ENCODE measurements at places on chromosomes 7 and 10. TPM values are rescaled to one million over a fixed set of nuclear protein-coding genes. Genes with fewer than 3 reads are reported as not detected.

Gene LZTS2
- total RNA-seq, result 50.0 TPM

- H3K36me3 ChIP-seq, result no peaks in the 10 kb centered on the region
- no peak for DNase-seq
- peaks cover 10% of the 10 kb centered on the region for H3K27me3 ChIP-seq
- no peak overlapping the region for H3K4me3 ChIP-seq
Measured at GRCh38 chr7:73615886-73616285, 8.4 kb downstream of the MLXIPL start.

DNA sequence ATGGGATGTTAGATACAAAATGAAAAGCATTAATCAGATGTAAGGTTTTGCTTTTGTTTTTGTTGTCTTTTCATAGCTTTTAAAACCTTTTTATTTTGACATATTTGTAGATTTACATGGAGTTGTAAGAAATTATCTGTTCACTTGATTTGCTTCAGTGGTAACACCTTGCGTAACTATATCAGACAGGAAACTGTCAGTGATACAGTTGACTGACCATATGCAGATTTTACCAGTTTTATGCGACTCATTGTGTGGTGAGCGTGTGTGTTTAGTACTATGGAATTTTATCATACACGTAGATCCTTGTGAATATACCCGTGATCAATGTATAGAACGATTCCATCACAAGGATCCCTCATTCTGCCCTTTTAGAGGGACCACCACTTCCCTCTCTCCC is 701.4 kb downstream of the SUGCT start:
- H3K4me1 ChIP-seq, result no peaks in the 10 kb centered on the region
- no peaks in the 10 kb centered on the region for H3K27me3 ChIP-seq
- no peaks in the 10 kb centered on the region for H3K36me3 ChIP-seq

DNA sequence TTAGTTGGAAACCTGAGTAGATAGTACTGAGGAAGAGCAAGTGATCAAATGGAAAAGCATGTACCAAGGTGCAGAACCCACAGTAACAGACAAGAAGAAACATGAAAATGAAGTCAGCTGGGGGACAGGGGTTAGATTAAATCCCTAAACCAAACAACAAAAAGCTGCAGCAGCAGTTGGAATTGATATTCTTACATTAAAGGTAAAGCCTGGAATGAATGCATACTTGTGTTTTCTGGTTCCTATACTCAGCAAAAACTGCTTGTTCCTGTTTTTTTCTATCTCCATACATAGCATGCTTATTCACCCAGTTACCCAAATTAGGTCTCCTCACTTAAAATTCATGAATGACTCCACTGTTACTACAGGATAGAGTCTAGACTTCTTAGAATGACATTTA is 92.4 kb downstream of the TPST1 start:
- no peaks in the 10 kb centered on the region for H3K27me3 ChIP-seq
- DNase-seq, result no peak

Gene NOS3
- 42.9 TPM for total RNA-seq

- DNase-seq, result no peak
- H3K4me3 ChIP-seq, result no peak overlapping the region
- no peaks in the 10 kb centered on the region for H3K4me1 ChIP-seq
- no peaks in the 10 kb centered on the region for H3K27me3 ChIP-seq
- no peak overlapping the region for H3K27ac ChIP-seq
Measured at GRCh38 chr7:15715435-15715834, 29.0 kb upstream of the MEOX2 start.

DNA sequence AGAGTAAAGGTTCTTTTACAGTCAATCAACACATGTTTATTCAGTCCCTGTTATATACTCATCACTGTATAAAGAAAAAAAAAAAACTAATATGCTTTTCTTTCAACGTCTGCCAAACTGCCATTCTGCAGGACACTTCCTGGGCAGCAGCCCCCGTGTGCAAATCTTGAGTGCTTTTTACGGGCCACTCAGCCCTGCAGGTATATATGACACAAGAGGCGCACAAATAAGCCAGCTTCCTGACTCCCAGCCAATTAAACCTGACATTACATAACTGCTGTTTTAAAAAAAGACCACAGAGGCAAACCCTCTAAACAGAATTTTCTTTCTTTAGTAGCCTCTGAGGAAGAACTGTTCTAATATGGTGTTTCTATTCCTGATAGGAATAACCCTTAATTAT is 263.0 kb upstream of the NEBL start:
- no peaks in the 10 kb centered on the region for H3K36me3 ChIP-seq
- DNase-seq, result peak; percentile 69
- H3K4me1 ChIP-seq, result no peaks in the 10 kb centered on the region

GRCh38 chr10:24349379-24350001 is 140.6 kb downstream of the KIAA1217 start:
- H3K4me1 ChIP-seq, result peaks cover 2% of the 10 kb centered on the region
- no peak overlapping the region for H3K4me3 ChIP-seq
- no peak overlapping the region for H3K27ac ChIP-seq
- no peaks in the 10 kb centered on the region for H3K36me3 ChIP-seq
- H3K27me3 ChIP-seq, result no peaks in the 10 kb centered on the region

Gene FKBP6
- total RNA-seq, result not detected

- no peaks in the 10 kb centered on the region for H3K27me3 ChIP-seq
- DNase-seq, result no peak
- no peaks in the 10 kb centered on the region for H3K36me3 ChIP-seq
- H3K27ac ChIP-seq, result no peak overlapping the region
Measured at GRCh38 chr7:32150039-32150438, 79.8 kb upstream of the PDE1C start.

- no peaks in the 10 kb centered on the region for H3K27me3 ChIP-seq
- no peaks in the 10 kb centered on the region for H3K4me1 ChIP-seq
- no peak overlapping the region for H3K4me3 ChIP-seq
- peak; percentile 49 for DNase-seq
- H3K36me3 ChIP-seq, result no peaks in the 10 kb centered on the region
Measured at GRCh38 chr10:46234026-46234425, 52.8 kb upstream of the ANTXRL start.

- H3K27me3 ChIP-seq, result no peaks in the 10 kb centered on the region
- no peak overlapping the region for H3K27ac ChIP-seq
- H3K4me3 ChIP-seq, result no peak overlapping the region
- peak; percentile 40 for DNase-seq
- peaks cover 22% of the 10 kb centered on the region for H3K4me1 ChIP-seq
Measured at GRCh38 chr7:47811632-47812380, 136.5 kb downstream of the PKD1L1 start.

GRCh38 chr7:149683181-149683580 is 90.2 kb downstream of the ZNF467 start:
- H3K27ac ChIP-seq, result no peak overlapping the region
- no peaks in the 10 kb centered on the region for H3K36me3 ChIP-seq
- no peak for DNase-seq
- no peak overlapping the region for H3K4me3 ChIP-seq
- peaks cover 3% of the 10 kb centered on the region for H3K27me3 ChIP-seq
- no peaks in the 10 kb centered on the region for H3K4me1 ChIP-seq

- no peak for DNase-seq
- no peak overlapping the region for H3K27ac ChIP-seq
- no peaks in the 10 kb centered on the region for H3K4me1 ChIP-seq
- no peaks in the 10 kb centered on the region for H3K36me3 ChIP-seq
- no peak overlapping the region for H3K4me3 ChIP-seq
Measured at GRCh38 chr7:43824963-43825362, 44.4 kb downstream of the MRPS24 start.

DNA sequence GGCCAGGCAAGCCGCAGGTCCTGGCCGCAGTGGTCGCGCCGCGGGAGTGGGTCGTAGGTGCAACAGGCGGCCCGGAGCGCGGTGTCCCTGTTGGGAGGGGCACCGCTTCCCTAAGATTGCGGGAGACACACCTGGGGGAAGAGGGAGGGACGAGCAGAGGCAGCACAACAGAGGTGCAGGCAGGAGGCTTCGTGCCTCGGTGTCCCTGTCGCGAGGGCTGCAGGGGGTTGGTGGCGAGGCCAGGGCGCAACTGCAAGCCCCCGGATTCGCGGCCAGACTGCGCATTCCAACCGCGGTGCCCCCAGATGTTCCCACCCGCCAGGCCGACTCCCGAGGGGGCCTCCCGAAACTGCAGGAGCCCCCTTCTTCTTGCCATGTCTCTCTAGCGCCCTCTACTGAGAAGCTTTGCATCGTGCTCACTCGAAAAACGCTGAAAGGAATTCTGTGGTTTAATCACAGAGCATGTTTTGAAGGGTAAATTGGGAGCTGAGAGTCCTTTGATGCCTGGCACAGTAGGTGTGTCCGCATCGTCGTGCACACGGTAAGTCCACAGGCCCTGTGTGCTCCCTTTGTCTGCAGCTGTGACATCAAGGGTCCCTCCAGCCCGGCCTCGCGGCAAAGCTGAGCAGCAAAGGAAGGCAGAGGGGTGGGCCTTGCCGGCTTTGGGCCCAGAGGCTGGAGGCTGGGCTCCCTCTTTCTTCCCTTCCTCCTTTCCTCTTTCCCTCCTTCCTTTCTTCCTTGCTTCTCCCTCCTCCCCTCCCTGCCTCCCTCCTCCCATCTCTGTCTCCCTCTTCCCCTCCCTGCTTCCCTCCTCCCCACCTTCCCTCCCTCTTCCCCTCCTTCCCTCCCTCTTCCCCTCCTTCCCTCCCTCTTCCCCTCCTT is 6.2 kb upstream of the MBL2 start:
- peaks cover 7% of the 10 kb centered on the region for H3K27me3 ChIP-seq
- H3K4me3 ChIP-seq, result no peak overlapping the region
- H3K27ac ChIP-seq, result no peak overlapping the region
- no peak for DNase-seq
- H3K4me1 ChIP-seq, result no peaks in the 10 kb centered on the region
- no peaks in the 10 kb centered on the region for H3K36me3 ChIP-seq

Gene FAS
- 41.2 TPM for total RNA-seq

- no peak for DNase-seq
- no peak overlapping the region for H3K27ac ChIP-seq
- H3K4me3 ChIP-seq, result no peak overlapping the region
- no peaks in the 10 kb centered on the region for H3K4me1 ChIP-seq
- H3K36me3 ChIP-seq, result no peaks in the 10 kb centered on the region
Measured at GRCh38 chr7:90669492-90669891, 73.4 kb downstream of the CDK14 start.

DNA sequence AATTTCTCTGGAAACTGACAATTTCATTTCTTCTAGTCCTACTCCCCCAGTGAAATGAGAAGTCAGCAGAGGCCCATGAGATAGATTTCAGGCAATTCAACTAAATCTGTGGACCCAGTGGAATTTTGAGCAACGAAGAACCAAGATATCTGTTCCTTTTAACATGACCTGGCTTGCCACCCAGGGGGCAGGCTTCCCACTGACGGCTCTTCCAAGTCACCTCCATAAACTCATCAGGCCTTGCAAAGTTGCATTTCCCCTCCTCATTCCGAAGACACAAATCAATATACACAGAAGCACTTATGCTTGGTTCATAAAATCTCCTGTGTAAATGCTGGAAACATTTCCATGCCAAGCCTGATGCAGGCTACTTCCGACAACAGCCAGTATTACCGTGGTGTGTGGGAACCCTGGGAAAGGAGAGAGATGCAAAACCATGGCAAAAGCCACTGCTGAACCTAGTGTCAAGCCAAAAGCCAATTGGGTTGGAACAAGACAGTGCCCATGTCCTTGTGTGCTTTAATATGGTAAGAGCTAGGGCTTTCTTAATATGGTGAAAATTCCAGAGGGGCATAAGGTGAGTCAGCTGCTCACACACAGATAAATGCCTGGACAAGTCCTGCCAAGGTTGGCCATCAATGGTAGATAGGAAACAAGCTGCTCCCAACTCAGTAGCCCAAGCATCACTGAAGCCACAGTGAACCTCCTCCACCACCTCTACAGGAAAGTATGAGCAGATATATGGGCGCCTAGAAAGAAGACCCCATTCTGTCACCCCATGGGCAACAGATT is 1.6 kb downstream of the FRMD4A start:
- no peak overlapping the region for H3K27ac ChIP-seq
- H3K4me3 ChIP-seq, result no peak overlapping the region
- no peaks in the 10 kb centered on the region for H3K36me3 ChIP-seq
- H3K27me3 ChIP-seq, result peaks cover 27% of the 10 kb centered on the region

GRCh38 chr7:128673571-128673970 is 1.5 kb downstream of the GARIN1A start:
- H3K27ac ChIP-seq, result no peak overlapping the region
- no peaks in the 10 kb centered on the region for H3K4me1 ChIP-seq
- H3K36me3 ChIP-seq, result no peaks in the 10 kb centered on the region
- no peak for DNase-seq
- no peaks in the 10 kb centered on the region for H3K27me3 ChIP-seq

DNA sequence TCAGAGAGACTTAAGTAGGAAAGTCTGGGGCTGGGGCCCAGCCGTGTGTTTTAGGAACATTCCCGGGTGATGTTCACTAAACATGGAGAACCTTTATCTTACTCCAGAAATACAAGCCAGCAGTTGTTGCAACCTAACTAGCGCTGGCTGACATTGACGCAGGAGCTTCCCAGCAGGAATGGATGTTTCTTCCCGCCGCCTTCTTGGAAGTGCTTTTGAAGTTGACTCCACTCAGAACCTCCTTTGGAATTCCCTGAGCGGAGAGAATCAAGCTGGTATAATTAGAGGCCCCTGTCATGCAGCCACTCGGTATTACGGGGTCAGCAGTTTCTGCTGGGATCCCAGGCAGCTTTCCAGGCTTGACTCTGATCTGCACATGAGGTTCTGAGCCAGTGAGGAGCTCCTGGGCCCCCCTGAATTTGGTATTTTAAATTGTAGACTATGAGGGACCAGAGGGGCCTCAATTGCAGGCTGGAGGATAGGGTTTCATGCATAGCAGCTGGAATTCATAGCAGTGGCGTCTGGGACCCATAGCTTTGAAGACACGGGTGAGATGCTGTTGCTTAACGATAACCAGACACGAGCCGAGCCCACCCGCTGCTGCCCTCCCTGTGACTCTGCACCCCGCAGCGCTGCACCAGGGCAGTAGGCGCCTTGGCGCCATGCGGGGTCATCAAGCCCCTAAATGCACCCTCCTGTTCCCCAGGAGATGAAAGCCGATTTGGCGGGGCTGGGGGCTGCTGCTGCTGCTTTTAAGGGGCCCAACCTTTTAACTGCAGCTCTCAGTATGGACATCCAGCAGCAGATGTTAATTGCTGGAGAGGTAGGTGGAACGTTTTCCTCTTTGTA is 61.8 kb downstream of the EEPD1 start:
- no peaks in the 10 kb centered on the region for H3K36me3 ChIP-seq
- no peaks in the 10 kb centered on the region for H3K27me3 ChIP-seq
- DNase-seq, result no peak
- no peak overlapping the region for H3K27ac ChIP-seq

DNA sequence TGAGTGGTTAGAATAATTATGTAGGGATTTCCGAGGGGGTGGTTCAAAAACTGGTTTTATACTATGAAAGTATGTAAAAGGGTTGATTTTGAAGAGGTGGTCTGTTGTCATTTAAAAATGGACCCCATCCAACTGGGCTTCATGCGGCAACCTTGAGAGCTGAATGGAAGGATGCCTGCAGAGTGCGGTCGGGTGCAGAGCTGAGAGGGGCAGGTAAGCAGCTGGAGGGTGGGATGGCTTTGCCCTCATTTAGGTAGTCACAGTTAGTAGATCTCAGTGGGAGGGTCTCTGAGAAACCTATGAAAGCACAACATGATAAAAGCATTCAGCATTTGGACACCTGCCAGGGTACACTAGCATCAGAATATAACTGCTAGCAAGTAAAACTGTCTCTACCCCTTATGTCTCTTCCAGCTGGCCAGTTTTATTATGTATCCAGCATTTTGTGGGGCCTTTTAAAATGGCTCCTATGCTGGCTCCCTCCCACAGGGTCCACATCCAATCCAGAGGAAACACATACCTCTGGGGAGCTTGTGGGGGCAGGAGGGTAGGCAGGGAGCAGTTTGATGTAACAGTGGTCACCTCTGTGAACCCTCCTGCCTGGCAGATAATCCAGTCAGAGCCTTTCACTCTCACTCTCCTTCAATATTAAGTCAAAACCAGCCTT is 75.9 kb upstream of the MAGI2 start:
- no peaks in the 10 kb centered on the region for H3K27me3 ChIP-seq
- no peak overlapping the region for H3K27ac ChIP-seq
- DNase-seq, result no peak
- no peaks in the 10 kb centered on the region for H3K36me3 ChIP-seq

Gene SPDYE1
- not detected for total RNA-seq

All from upper lobe of right lung (tissue), 1 donor.